AG09319 (cell line): ENCODE measurements at places on chromosomes 13 and 19.
A peak's percentile ranks its signal among the peaks of the same experiment; 100 is the strongest.

GRCh38 chr13:38223089-38223488 is 126.6 kb upstream of the UFM1 start:
- DNase-seq, result no peak

- no peak for DNase-seq
These were observed 121.8 kb downstream of the KCTD12 start for GRCh38 chr13:76764429-76764828.

DNA sequence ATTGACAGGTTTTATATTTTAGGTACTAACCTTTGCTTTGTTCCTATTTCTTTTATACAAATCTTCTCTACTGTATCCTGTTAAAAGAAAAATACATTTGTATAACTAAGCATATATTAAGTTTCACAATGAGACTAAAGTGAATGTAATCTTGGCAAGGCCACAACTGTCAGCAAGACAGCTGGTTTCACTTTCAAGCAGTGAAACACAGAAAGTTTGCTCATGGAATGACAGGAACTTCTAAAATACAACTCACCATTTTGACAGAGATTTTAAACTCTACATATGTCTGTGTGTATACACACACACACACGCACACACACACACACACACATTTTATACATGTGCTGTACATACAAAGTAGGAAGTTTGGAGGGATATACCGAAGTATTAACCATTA is 53.3 kb downstream of the PARP4 start:
- peak; percentile 47 for DNase-seq

- DNase-seq, result no peak
These were observed 104.4 kb downstream of the LHFPL6 start for GRCh38 chr13:39498471-39499114.

DNA sequence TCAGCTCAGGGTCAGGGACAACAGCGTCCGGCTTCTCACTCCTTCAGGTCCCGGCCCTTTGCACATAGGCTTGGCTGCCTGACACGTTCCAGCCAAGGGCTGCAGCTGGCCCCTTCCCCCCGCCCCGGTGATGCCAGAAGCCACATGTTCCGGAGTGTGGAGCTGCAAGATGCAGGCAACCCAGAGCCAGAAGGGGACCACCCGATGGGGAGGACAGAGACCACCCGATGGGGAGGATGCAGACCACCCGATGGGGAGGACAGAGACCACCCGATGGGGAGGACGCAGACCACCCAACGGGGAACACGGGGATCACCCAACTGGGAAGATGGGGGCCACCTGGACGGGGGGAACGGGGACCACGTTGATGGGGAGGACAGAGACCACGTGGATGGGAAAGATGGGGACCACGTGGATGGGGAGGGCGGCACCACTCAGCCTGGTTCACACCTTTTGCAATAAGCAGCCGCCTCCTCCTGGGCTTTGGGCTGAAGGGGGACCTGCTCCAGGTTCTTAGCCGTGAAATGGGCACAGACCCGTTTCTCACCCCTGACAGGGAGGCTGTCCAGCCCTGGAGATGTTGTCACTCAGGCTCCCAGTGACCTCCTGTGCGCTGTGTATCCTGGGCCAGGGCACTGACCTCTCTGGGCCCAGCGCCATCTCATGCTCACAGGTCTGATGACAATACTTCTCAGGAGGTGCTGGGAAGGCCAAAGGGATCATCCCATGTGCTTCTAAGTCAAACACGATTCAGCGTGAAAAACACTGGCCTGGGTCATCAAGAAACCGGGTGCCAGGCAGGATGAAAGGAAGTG is 34.5 kb downstream of the C13orf46 start:
- no peak for DNase-seq

DNA sequence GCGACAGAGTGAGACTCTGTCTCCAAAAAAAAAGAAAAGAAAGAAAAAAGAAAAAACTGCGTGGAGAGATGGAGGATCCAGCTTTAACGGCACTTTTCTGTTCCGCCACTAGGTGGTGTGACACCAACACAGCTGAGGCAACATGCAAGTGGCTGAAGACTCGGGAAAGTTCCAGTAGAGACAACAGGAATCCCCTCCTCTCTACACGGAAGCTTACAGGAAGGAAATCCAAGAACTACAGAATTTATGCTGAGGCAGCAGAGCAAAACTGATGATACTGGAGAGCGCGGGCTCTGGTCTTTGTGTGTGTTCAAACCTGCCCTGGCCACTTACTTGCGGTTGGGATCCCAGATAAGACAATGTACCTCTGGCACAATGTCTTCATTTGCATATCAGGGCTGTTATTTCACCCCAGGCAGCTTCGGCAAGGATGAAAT is 9.9 kb downstream of the RANBP3 start:
- DNase-seq, result peak; percentile 54

DNA sequence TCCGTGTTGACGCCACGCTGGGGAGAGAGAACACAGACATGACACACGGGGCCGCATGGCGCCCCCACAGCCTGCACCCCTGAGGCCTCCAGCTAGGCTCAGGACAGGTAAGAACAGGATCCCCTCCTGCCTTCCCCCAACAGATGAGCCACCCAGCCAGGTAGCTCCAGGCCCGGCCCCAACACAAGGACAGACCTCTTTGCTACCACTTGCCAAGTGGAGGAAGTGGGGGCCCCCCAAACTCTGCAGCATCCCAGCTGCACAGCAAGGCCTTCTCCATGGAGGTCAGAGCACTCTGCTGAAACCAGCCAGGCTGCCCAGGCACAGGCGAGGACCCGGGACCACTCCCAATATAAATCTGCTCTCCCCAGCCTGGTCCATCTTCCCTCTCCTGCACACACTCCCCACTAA is 31.5 kb downstream of the PEPD start:
- no peak for DNase-seq

DNA sequence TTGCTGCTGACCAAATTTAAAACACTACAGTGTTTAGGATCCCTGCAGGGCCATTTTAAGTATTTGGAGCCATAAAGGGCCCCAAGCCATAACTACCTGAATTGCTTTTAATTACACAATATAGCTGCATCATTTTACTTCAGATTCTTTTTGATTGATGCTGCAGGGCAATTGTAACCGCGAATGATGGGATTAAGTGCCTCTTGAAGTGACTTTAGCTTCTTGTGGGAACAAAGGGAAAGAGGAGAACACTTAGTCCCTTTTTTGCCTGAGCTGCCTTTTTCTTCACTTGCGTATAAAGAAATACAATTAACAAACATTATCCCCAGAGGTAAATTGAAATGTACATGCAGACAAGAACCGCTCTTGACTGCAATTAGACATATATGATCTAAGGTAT is 228.5 kb downstream of the ZIC5 start:
- no peak for DNase-seq

DNA sequence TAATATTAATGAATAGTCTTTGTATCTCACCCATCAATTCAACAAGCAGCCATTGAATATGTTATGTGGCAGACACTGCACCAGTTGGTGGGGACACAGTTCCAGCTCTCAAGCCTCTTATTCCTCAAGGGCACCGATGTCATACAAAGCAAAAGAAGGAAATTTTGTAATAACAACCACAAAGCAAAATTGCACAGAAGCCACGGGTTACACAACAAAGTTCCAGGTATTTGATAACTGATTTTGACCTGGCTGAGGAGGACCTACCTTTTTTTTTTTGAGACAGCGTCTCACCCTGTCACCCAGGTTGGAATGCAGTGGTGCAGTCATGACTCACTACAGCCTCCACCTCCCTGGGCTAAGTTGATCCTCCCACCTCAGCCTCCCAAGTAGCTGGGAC is 266.7 kb downstream of the FOXO1 start:
- no peak for DNase-seq

DNA sequence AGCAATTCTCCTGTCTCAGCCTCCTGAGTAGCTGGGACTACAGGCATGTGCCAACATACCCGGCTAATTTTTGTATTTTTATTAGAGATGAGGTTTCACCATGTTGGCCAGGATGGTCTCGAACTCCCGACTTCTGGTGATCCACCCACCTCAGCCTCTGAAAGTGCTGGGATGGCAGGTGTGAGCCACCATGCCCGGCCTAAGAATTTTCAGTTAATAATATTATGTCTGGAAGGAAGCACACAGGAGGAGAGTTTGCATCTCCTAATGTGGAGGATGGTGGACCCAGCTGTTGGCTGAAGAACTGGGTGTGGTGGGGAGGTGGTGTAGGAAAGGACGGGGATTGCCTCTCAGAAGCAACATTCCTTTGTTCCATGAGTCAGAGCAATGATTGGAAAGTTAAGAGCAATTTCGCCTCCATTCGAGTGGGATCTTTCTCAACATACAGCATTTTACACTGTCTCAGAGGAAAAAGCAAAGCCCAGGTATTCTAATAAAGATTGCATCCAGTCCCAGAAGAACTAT is 11.9 kb downstream of the PDCD2L start:
- no peak for DNase-seq

- no peak for DNase-seq
These were observed 92.1 kb downstream of the STARD13 start for GRCh38 chr13:33193428-33193974.
